T-helper 17 cell (primary cell): ENCODE measurements at places on chromosomes 3 and 15.

DNA sequence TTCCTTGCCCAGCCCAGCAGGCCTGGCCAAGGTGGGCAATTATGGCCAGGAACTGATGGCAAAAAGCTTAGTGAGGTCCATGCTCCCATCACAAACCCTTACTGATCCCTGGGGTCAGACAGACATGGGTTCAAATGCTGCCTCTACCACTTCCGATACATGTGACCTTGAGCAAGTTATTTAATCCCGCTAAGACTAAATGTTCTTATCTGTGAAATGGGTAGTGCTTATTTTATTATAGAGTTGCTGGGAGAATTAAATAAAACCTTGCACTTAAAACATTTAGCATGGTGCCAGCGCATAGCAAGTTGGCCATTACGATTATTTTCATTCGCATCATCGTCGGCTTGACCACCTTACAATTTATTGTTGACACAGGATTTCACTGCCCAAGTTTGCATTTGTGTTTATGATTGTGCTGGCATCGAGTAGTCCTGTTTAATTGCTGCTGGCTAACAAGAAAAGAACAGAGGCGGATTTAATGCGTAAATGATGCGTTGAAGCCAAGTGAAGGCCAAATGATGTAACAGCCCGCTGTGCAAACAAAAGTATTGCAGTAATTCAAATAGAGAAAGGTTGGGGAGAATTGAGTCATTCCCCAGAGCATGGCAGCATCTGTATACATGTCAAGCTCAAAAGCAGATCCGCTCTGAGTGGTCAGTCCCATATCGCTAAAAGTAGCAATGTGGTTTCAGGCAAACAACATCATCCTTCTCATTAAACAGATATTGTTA, 7.3 kb upstream of the FURIN start:
- DNase-seq: no peak

- no peak for DNase-seq
Measured at GRCh38 chr3:142470826-142471225, 23.0 kb upstream of the XRN1 start.

DNA sequence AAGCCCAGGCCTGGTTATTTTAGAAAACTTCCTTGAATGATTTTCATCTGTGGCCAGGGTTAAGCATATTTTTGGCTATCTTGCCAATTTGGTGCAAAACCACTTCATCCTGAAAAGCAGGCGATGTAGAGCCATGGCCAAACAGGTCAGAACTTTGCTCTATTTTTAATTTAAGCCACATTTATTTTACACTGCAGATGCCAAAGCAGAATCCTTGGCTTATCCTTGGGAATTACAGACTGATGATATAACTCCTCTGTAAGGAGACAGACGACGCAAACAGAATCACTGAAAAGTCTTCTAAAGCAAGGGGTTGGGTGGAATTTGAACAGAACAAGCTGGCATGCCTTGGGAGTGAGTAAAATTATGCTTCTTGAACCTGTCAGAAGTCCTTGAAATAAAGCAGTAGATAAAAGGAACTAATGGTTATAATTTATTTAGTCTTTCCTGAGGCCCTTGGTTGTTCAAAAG, 121.9 kb downstream of the CHST2 start:
- DNase-seq: no peak

GRCh38 chr15:94844538-94845389, 613.4 kb downstream of the MCTP2 start:
- DNase-seq: no peak

DNA sequence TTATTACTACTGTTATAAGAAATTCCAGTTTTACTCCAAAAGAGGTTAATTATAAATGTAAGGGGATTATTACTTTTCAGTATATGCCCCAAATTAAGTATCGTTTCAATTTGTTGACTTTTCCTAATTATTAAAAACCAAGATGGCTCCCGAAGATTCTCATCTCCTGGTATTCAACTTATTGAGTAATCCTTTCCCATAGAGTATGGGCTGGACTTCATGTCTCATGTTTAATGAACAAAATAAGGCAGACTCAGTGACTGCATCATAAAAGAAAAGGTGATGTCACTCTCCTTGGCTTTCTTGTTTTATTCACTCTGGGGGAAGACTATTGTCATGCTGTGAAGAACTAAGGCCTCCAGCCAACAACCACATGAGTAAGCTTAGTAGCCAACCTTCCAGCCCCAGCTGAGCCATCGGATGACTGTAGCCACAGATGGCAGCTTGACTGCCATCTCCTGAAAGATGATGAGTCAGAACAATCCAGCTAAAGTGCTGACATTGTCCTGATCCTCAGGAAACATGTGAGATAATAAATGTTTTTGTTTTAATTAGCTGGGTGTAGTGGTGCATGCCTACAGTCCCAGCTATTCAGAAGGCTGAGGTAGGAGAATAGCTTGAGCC, 17.3 kb downstream of the IGF2BP2 start:
- no peak for DNase-seq

- DNase-seq: no peak
Measured at GRCh38 chr3:126472277-126473006, 3.2 kb downstream of the ZXDC start.

DNA sequence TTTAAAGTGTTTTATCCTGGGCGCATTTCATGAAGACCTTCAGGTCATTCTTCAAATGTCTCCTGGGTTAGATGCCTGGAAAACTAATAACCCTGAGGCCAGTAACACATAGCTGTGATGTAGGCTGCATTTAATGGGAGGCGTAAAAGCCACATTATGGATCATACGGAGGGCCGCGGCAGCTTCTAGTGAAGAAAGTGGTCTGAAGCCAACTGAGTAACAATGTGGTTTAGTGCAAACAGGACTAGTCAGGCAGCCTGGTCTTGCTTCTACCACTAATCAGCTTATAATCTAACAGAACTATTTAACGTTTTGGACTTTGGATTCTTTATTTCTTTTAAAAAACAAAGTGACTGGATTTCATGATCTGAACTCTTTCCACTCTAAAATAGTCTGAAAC, 54.4 kb downstream of the ADAMTSL3 start:
- DNase-seq: no peak

DNA sequence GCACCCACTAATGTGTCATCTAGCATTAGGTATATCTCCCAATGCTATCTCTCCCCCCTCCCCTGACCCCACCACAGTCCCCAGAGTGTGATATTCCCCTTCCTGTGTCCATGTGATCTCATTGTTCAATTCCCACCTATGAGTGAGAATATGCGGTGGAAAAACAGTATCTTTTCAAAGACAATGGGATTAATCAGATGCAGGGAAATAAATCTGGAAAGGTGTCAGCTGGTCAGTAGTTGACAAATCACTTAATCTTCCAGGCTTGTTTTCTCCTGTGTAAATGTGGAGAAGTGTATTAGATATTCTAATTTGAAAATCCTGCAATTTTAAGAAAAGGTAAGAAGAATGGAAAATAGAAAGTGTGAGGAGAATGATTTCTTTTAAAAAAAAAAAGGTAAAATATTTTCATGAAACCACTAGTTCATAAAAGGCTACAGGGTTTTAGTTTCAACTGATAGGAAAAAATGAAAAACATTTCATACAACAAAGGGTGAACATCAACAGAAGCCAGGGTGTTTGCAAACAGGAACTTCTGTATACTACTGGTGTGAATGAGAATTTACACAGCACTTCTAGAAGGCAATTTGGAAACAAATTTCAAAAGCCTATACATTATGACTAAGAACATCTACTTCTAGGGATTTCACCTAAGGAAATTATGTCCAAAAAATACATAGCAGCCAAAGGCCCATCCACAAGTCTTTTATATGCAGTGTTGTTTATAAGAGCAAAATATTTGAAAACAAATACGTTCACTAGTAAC, 113.5 kb downstream of the CBLB start:
- no peak for DNase-seq

GRCh38 chr3:30020380-30020779, 586.0 kb upstream of the TGFBR2 start:
- no peak for DNase-seq

DNA sequence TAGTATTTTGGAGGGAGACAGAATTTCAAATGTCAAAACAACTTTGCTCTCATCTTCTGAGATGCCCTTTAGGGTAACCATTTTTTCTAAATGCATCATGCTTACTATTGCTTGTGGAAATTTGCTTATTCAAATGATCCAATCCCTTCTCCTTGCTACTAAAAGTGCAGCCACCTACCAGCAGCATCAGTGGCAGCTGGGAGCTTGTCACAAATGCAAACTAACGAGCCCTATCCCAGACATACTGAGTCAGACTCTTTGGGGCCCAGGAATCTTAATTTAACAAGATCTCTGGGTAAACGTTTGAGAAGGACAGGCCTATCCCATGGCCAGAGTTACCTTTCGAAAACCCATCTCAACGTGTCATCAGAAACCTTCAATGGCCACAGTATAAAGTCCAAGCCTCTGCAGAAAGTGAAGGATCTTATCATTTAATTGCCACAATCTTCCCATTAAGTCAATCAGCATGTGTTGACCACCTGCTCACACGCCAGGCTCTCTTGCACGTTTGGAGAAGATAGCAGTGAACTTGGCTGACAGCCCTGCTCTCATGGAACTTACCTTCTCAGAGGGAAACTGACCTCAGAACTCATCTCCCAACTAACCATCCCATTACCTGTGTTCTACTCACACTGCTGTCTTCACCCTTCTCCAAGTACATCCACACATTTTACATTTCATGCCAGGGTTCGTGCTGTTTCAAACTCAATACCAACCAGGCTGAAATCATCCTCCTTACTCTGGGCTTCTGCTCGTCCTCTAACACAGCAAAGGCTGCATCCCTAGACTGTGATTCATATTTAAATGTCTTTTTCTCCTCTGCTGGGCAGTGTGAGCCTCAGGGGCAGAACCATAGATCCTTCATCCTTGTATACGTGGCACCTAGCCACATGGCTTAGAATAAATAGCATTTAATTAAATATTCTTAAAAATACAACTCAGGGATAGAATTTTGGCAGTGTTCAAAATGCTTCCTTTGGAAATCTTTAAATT, 24.8 kb upstream of the VGLL4 start:
- no peak for DNase-seq

DNA sequence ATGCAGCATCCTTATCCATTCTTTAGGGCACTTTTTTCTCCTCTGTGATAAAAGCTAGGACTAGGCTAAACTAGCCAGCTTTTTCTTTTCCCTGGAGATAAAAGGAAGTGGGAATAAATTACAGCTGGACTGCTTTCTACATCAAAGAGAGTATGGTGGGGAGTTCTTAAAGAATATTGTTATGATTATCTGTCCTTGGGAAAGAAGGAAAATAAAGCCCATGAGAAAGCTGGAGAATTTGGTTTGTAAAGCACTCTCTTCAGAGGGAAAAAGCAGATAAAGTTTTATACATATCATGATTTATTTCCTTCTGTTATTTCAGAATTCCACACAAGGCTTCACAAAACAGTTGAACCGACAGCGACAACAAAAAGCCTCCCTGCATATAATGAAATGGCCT, 923.0 kb downstream of the DIPK2A start:
- DNase-seq: no peak

DNA sequence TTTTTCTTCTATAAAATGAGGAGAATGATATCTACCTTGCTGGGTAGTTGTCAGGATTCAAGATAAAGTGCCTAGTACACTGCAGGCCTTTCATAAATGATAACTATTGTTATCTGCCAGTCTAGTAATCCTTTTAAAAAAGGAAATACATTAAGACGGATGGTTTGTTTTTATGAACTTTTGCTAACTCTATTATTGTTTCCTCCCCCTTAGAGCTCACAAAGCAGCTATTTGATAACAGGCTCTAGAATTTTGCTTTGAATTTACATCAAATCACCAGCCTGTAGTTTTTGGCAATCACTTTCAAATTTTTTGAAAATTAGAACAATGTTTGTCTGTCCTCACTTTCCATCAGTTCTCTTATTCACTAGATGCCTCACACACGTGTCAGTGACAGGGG, 39.8 kb downstream of the BLM start:
- no peak for DNase-seq

DNA sequence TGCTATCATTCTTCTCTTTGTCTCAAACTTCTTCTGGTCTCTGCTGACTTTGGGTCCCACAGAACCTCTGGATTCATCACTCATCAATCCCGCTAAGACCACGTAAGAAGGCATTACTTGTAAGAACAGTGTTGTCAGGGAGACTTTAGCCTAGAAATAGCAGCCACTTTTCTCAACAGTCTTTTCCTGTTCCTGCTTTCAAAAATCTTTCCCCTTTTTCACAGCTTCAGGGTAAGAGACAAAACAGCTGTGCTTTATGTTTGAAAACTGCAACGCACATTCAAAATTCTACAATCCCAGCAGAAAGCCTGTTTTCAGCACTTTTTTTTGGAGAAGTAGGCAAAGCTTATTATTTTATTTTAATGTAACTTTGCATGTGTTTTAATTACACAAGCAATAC, 42.0 kb upstream of the FAM98B start:
- DNase-seq: no peak

- DNase-seq: no peak
Measured at GRCh38 chr3:186361246-186361761, 730 bp downstream of the DGKG start.

DNA sequence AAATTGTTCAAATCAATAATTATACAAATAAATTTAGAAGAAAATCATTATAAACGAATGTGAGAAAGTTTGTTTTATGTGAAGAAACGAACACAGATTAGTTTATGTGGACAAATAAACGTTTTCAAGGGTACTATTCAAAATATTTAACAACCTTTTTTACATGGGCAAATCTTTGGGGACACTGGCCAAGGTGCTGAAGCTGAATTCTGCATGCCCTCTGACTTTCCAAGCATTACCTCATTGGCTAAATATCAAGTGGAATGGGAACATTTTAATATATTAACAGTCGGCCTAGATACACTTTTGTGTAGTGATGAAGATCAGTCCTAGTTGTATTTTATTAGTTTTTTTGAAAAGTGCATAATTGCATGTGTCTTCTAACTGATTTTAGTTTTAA, 636.4 kb upstream of the DPPA4 start:
- DNase-seq: no peak

DNA sequence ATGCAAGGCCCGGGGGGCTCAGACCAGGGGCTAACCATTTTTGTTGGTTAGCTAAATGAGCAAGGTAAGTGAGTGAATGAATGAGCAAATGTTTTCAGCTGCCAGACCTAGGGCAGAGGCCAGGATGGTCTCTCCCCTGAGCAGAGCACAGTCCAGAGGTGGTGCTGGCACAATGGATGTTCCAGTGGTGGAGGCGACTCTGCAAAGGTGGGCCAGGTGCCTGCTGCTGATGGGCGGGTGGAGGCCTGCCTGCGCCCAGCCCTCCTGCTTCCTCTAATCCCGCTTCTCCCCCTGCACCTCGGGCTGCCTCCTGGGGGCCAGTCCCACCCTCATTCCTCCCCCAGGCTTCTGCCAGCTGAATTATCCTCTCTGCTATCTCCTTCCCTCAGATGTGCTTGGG, 112.8 kb downstream of the WNT7A start:
- no peak for DNase-seq

DNA sequence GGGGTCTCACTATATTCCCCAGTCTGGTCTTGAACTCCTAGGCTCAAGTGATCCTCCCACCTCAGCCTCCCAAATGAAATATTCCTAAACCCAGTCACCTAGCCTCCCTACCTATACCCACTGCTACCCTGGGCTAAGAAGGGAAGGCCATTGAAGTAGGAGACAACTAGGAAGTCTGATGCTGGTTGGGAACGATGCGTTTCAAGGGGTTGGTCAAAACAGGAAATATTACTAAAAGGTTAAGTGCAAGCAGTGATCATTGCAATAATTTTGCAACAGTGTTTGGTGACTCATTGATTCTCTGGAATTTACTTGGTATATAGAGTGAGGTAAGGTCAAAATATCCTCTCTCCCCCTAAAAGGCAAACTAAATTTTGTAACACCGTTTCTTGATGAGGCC, 4.6 kb upstream of the UQCRC1 start:
- DNase-seq: no peak
